GM19239 (cell line): ENCODE measurements at places on chromosomes 11 and 22.

DNA sequence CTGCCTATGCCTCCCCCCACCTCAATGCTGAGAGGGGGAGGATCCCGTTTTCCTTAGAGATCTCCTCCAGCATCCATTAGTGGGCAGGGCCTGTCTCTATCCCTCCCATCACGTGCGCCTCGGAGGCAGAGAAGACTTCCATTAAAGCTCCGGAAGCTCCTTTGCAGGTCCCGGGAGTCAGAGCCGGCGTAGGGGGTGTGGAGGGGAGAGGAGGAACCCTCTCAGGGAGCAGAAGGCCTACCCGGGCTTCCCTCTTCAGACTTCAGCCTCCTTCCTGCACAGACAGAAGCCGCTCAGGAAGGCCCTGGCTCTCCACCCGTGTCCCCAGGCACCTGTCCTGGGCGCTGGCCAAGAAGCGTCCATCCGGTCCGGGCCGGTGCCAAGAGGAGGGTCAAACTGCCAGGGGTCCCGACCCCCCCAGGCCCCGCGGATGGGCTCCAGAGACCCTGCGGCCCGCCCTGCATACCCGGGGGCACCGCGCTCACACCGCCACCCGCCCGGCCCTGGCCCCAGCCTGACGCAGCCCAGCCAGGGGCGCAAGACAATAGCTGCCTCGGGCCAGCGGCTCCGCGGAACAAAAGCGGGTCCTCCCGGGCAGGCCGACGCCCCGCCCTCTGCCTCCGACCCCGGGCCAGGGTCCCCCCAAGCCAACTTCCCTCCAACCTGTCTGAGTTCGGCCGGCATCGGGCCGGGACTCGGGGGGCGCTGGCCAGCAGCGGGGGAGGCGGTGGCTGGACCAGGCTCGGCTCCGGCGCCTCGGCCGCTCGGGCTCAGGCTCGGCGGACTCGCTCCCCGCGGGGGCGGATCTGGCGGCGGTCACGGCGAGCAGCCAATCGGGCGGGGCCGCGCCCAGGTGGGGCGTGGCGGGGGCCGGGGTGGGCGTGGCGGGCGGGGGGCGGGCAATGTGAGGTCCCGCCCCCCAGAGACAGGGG is 29.9 kb downstream of the ARVCF start:
- peak; percentile 99 for DNase-seq

DNA sequence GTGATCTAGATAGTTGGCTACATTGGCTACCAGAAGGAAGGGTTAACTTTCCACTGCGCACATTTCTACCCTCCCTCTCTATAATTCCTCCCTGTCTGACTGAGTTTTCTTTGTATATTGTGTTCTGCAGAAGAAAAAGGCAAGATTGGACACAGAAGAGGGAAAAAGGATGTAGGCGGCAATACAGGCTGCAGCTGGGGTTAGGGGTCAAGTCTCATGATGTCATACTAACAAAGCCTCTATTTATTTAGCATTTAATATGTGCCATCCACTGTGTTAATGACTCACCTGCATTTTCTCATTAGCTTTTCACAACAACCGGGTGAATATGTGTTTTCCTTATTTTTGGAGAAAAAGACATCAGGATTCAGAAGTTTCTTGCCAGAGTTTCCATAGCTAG is 2.0 kb downstream of the FAM83F start:
- DNase-seq, result no peak

GRCh38 chr11:133386262-133386661 is 146.0 kb downstream of the OPCML start:
- no peak for DNase-seq

GRCh38 chr11:28132548-28132947 is 24.4 kb downstream of the METTL15 start:
- DNase-seq, result no peak

DNA sequence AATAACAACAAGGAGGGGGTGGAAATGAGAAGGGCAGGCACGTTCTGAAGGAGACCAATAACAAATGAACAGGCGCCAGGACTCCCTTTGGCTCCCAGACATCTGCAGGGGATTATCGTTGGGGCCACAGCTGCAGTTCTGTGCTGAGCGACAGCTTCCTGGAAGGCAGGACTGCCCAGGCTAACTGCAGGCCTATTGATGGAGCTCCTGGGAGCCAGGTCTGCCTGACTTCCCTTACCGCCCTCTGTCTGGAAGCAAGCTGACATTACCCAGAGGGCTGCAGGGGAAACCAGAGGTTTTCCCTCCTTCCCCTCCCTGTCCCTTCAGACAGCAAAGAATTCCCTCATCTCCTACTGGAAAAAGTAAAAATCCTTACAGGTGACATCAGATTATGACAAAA is 5.0 kb downstream of the DRD2 start:
- no peak for DNase-seq

- no peak for DNase-seq
Observed at GRCh38 chr22:38235240-38235850, 33.6 kb downstream of the MAFF start.

DNA sequence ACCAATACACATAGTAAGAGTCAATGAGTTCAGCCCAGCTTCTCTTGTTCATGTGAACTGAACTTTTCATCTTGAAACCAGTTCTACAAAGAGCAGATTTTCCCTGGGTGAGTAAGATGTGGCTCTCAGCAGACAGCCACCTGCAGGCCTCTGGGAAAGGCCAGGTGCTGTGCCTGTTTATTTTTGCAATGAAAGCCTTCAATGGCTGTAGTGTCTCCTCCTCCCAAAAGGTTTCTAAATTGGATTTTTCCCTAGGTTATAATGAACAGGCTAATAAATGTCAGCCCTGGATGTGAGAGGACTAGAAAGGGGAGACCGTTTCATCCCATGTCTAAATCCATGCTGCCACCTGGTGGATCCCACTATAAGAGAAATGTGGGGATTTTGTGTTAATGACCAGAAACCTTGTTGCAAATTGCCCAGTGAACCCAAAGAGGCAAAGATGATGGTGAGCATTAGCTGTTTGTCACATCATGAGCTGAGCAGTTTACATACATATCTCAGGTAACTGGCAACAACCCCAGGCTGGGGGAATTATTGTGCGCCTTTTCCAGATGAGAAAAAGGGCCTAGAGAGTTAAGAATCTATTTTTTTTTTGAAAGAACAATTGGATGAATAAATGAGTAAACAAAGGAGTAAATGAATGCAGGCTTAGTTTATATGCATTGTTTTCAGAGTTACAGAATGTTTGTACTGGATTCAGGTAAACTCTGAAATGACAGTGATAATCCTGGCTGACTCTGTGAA is 12.7 kb downstream of the C11orf91 start:
- DNase-seq, result peak; percentile 21

- DNase-seq, result no peak
Observed at GRCh38 chr11:27229511-27230191, 133.4 kb downstream of the CCDC34 start.

GRCh38 chr22:38952281-38952993 is 5.0 kb upstream of the APOBEC3A start:
- DNase-seq, result no peak

DNA sequence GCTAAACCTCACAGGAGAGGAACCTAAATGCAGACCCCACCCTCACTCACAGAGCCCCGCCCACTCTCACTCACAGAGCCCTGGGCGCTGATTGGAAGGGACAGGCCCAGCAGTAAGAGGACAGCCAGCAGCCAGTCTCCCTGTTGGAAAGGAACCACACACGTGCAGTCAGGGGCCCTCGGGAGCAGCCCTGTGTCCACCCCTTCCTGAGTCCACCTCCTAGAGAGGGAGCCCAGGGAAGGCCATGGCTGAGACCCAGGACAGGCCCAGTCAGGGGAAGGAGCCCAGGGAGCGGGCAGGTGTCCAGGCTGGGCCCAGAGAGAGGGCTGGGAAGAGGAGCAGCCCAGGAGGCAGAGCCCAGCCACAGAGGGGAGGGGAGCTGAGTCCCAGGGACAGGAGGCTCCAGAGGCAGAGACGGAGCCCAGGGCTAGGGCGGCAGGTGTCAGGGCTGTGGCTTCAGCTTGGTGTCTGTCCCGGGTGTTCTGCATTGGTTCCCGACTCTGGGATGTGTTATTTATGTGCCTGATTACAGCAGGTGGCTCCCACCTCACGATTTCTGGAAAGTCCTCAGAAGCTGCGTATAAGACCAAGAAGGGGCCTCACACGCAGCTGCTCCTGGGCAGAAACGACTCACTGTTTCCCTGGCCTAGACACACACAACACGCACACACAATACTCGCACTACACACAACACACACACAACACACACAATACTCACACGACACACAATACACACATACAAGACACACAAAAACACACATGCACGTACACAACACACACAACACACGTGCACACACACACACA is 9.0 kb upstream of the APOBEC3H start:
- no peak for DNase-seq

GRCh38 chr22:24390576-24390975 is 36.8 kb upstream of the ADORA2A start:
- DNase-seq, result no peak

DNA sequence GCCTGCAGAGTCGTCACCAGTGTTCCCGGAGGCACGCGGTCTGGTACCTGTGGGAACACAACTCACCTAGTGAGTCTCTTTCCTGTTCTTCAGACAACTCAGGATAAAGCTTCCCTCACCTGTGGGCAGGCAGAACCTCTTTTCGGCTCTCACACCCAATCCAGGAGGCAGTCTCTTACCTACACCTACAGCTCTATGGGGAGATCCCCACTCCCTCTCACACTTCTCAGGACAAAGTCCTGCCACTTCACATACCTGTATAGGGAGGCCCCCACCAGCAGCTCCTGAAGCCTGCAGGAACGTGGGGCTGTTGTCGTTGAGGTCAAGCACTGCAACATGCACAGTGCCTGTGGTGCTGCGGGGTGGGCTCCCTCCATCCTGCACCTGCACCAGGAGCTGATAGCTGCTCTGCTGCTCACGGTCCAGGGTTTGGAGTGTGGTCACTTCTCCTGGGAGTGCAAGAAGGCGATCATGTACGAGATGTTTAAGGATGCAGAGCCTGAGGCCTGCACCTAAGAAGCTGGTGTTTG is 12.2 kb upstream of the TPP1 start:
- DNase-seq, result no peak

DNA sequence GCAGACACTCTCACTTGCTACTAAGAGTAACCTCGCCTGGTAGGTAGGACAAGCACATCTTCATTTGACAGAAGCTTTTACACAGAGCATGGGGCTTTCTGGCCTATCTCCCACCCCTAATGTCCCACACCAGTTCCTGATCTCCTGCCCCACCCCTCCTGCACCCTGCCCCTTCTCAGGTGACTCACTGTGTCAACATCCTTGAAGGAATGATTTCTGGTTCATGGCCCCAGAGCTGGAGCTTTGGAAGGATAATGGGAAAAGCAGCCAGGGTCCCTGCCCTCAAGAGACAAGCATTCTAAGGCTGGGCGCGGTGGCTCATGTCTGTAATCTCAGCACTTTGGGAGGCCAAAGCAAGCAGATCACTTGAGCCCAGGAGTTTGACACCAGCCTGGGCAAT is 47.2 kb downstream of the LRFN4 start:
- DNase-seq, result no peak

DNA sequence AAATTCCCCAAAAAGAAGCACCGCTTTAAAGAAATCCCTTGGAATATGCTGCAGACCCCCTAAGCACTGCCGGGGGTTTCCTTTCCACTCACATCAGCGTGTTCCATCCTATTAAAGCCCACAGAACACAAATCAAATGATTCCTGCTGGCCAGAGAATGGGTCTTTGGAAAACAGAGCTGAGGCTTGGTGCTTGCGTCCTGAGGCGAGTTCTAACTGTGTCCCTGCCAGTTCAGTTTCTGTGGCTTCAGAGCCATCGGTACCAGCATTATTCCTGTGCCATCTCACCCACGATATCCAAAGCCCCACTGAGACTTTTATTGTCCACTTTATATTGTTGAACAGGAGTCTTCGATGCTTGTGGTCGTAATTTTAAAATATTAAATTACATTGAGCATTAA is 142.0 kb upstream of the SYT13 start:
- DNase-seq, result no peak

- no peak for DNase-seq
Observed at GRCh38 chr11:83312430-83312829, 26.3 kb upstream of the CCDC90B start.

DNA sequence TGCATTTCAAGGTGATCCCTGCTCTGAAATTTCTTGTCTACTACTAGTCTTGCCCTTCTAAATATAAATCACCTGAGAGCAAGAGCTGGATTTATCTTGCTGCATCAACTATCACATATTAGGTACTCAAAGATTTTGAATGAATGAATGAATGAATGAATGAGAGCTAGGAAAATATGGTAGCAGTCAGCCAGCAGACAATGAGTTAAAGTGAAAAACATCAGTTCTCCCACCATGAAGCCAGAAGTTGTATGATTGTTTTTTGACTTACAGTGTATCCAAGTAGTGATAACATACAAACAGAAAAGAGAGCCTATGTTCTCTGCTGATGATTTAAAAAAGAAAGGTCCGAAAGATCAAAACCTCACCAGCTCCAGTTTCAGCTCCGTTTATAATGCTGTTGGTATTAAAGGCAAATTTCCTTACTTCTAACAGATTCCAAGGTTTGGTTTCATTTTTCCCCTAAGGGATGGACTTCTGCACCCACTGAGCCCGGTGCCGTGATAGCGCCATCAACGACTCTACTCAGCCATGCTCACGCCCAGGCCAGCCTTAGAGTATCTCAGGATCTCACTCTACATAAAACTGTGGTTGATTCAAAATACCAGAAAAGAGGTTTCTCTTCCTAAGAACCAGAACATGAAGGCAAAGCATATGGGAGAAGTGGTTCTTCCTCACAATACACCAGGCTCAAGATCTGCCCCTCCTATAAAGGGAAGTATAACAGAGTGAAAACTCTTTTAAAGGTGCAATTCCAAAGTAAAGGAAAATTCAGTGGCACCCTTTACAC is 92.0 kb downstream of the SGSM3 start:
- no peak for DNase-seq

- no peak for DNase-seq
Observed at GRCh38 chr11:60345489-60345888, 18.4 kb downstream of the MS4A6E start.

DNA sequence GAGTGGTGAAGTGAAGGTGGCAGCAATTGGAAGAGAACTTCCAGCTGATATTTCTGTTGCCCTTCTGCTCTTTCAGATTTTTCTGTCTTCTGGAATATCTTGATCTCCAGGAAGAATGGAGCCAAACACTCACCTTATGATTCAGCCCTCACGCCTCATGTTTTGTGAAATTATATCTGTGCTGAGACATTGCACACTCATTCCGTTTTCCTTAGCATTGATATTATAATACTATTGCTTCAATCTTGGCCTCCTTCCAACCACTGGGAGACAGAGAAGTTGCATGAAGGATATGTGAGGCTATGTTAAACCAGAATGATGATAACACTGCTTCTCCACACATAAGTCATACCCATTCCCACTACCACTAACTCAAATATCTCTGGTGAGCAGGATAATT is 177.9 kb downstream of the ETS1 start:
- DNase-seq, result no peak
